ENCODE measurements at places on chromosomes 3 and 15. TPM values are rescaled to one million over a fixed set of nuclear protein-coding genes. Genes with fewer than 3 reads are reported as not detected.

The TMC3 gene
- not detected for total RNA-seq

The TRIM42 gene
- not detected for total RNA-seq

The MYH15 gene
- total RNA-seq = 0.17 TPM

The TMOD2 gene
- 12.5 TPM for total RNA-seq

The ZNF148 gene
- 48.4 TPM for total RNA-seq

The TGM4 gene
- total RNA-seq = not detected

GRCh38 chr3:133404920-133405319 is 5.1 kb downstream of the BFSP2 start:
- peaks cover 19% of the 10 kb centered on the region for H3K4me1 ChIP-seq
- no peak for DNase-seq
- H3K27me3 ChIP-seq = peaks cover 4% of the 10 kb centered on the region
- H3K27ac ChIP-seq = no peak overlapping the region
- H3K36me3 ChIP-seq = no peaks in the 10 kb centered on the region
- H3K4me3 ChIP-seq = no peak overlapping the region

DNA sequence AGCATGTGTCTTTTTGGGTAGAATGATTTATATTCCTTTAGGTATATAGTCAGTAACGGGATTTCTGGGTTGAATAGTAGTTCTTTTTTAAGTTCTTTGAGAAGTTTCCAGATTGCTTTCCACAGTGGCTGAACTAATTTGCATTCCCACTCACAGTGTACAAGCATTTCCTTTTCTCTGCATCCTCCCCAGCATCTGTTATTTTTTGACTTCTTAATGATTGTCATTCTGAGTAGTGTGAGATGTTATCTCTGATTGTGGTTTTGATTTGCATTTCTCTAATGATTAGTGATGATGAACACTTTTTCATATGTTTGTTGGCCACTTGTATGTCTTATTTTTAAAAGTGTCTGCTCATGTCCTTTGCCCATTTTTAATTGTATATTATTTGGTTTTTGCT is 337.6 kb downstream of the EFHB start:
- no peaks in the 10 kb centered on the region for H3K4me1 ChIP-seq
- peaks cover 4% of the 10 kb centered on the region for H3K36me3 ChIP-seq
- H3K27ac ChIP-seq = no peak overlapping the region
- H3K4me3 ChIP-seq = no peak overlapping the region

- DNase-seq = no peak
- no peaks in the 10 kb centered on the region for H3K36me3 ChIP-seq
- H3K4me3 ChIP-seq = no peak overlapping the region
- H3K4me1 ChIP-seq = no peaks in the 10 kb centered on the region
- H3K27me3 ChIP-seq = no peaks in the 10 kb centered on the region
- H3K27ac ChIP-seq = no peak overlapping the region
Observed at GRCh38 chr3:59935025-59935424, 885.2 kb upstream of the CFAP20DC start.

DNA sequence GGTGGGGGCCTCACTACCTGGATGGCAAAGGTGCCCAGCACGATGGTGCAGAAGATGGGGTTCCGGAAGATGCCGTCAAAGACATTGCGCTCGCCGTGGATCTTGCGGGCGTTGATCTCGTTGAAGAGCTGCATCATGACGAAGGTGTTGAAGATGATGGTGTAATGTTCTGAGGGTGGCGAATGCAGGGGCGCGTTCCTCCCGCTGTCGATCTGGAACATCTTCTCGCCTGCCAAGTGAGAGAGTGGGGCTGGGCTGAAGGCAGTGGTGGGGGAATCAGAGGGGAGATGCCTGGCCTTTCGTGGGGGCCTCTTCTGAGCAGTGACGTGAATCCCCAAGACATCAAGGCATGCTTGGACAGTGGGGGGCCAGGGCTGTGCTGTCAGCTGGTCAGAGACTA is 19.6 kb upstream of the SEC13 start:
- H3K36me3 ChIP-seq = no peaks in the 10 kb centered on the region
- no peak overlapping the region for H3K4me3 ChIP-seq
- no peak for DNase-seq
- H3K27me3 ChIP-seq = peaks cover 22% of the 10 kb centered on the region
- no peak overlapping the region for H3K27ac ChIP-seq

DNA sequence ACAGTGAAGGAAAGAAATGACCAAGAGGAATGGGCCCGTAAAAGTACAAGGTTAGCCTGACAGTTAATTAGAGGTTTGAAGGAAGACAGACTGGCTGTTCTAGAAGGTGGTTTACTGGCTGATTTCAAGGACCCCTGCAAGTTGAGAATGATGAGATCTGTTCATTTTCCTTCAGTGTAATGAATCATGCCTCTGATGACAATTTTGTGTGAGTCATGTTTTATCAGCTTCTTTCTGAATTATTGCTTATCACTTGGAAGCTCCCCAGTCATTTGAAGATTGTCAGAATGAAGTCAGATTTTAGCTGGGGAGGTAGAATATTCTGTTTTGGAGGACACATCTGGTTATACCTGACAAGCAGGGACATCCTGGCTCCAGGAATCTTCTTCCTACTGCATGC is 50.6 kb downstream of the DRD3 start:
- peaks cover 16% of the 10 kb centered on the region for H3K4me1 ChIP-seq
- peaks cover 5% of the 10 kb centered on the region for H3K27me3 ChIP-seq
- H3K36me3 ChIP-seq = no peaks in the 10 kb centered on the region
- no peak overlapping the region for H3K27ac ChIP-seq
- H3K4me3 ChIP-seq = no peak overlapping the region
- DNase-seq = peak; percentile 26

- H3K27me3 ChIP-seq = peaks cover 5% of the 10 kb centered on the region
- H3K4me1 ChIP-seq = peaks cover 12% of the 10 kb centered on the region
- H3K27ac ChIP-seq = no peak overlapping the region
- H3K36me3 ChIP-seq = no peaks in the 10 kb centered on the region
- DNase-seq = peak; percentile 45
Observed at GRCh38 chr3:151156618-151157216, 46.3 kb downstream of the GPR171 start.

DNA sequence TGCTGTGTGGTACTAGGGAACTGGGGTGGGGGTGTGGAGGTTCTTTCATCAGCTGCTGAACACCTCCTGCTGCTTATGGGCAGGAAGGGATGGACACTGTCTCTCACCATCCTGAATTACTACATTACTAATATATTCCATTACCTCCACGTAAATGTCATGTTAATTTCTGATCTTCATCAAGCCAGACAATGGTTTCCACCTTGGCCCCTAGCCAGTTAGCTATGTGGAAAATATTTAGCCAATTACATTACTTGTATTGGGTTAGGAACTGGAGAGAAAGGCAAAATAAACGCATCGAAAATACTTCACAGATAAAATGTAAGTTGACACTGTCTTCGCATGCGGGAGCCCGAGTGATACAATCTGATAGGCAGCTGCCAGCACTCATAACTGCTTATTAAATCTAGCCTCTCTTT is 95.1 kb downstream of the FOXP1 start:
- H3K36me3 ChIP-seq = peaks cover 31% of the 10 kb centered on the region
- no peak overlapping the region for H3K27ac ChIP-seq
- H3K4me3 ChIP-seq = no peak overlapping the region
- no peaks in the 10 kb centered on the region for H3K27me3 ChIP-seq

GRCh38 chr3:7393944-7394605 is 533.2 kb downstream of the GRM7 start:
- no peak for DNase-seq
- peaks cover 5% of the 10 kb centered on the region for H3K36me3 ChIP-seq
- no peaks in the 10 kb centered on the region for H3K27me3 ChIP-seq
- H3K4me1 ChIP-seq = no peaks in the 10 kb centered on the region
- no peak overlapping the region for H3K4me3 ChIP-seq
- H3K27ac ChIP-seq = no peak overlapping the region

DNA sequence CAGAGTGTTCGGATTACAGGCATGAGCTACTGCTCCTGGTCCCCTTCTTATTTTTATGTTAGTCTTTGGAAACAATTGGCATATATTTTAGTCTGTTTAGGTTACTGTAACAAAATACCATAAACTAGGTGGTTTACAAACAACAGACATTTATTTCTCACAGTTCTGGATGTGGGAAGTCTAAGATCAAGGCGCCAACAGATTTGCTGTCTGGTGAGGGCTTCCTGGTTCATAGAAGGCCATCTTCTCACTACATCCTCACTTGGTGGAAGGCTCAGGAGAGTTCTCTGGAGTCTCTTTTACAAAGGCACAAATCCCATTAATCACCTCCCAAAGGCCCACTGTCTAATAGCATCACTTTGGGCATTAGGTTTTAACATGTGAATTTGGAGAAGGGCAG is 101.0 kb downstream of the APBA2 start:
- no peak overlapping the region for H3K27ac ChIP-seq
- H3K27me3 ChIP-seq = peaks cover 5% of the 10 kb centered on the region
- no peaks in the 10 kb centered on the region for H3K36me3 ChIP-seq
- no peak overlapping the region for H3K4me3 ChIP-seq
- no peak for DNase-seq

- no peaks in the 10 kb centered on the region for H3K36me3 ChIP-seq
- H3K27ac ChIP-seq = no peak overlapping the region
- no peak overlapping the region for H3K4me3 ChIP-seq
- peaks cover 5% of the 10 kb centered on the region for H3K4me1 ChIP-seq
Observed at GRCh38 chr3:59249698-59250361, 200.0 kb upstream of the CFAP20DC start.

- no peaks in the 10 kb centered on the region for H3K4me1 ChIP-seq
- no peak overlapping the region for H3K4me3 ChIP-seq
- no peak overlapping the region for H3K27ac ChIP-seq
- H3K36me3 ChIP-seq = no peaks in the 10 kb centered on the region
- H3K27me3 ChIP-seq = no peaks in the 10 kb centered on the region
Observed at GRCh38 chr3:139941580-139941979, 6.6 kb downstream of the CLSTN2 start.

Data from HFFc6 (cell line).